ENCODE measurements at places on chromosomes 5 and 9.

DNA sequence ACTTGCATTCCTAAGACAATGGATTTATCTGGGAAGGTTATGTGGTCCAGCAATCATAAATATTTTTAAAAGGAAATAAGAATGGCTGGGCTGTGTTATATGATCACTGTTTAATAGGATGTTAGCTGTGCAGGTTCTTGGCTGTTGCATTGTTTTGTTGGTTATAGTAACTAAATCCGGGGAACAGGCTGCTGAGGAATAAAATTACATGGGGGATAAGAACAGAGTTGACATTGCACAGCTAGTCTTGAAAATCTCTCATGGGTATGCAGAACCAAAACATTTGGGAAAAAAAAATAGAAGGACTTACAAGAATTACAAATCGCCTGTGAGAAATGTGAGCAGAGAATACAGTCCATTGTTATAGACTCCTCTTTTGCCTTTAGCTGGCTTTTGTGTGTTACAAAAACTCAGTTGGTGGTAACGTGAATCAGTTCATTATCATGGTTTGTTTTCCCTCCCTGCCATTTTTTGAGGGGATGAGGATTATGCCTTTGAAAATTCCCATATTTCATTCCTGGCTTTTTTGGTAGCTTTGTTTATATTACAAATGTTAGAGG, 375.3 kb upstream of the DAB2 start:
- no peak for DNase-seq

- DNase-seq: no peak
Observed at GRCh38 chr5:1325191-1325741, 19.6 kb downstream of the CLPTM1L start.

GRCh38 chr5:113518884-113519283, 5.4 kb downstream of the YTHDC2 start:
- no peak for DNase-seq

DNA sequence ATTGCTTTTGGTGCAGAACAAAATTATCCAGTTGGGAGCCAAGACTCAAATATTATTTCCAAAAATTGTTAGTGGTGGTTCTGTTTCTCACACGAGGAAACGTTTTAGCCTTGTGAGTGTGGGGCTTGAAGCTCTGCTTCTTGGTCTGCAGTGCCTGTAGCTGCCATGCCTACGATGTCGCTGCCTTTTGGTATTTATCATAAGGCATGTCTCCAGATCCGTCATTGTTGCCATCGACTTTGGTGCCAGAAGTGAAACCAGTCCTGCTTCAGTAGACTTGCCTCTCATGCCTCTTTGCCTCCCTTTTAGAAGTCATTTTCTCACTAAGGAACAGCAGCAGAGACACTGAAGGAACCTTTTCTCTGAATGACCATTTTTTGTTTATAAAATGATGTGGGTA, 29.7 kb upstream of the CATSPER3 start:
- DNase-seq: no peak

All from renal cortical epithelial cell (primary cell).